ENCODE measurements at places on chromosomes 5 and 9. TPM values are rescaled to one million over a fixed set of nuclear protein-coding genes. Genes with fewer than 3 reads are reported as not detected.
A peak's percentile ranks its signal among the peaks of the same experiment; 100 is the strongest.

DNA sequence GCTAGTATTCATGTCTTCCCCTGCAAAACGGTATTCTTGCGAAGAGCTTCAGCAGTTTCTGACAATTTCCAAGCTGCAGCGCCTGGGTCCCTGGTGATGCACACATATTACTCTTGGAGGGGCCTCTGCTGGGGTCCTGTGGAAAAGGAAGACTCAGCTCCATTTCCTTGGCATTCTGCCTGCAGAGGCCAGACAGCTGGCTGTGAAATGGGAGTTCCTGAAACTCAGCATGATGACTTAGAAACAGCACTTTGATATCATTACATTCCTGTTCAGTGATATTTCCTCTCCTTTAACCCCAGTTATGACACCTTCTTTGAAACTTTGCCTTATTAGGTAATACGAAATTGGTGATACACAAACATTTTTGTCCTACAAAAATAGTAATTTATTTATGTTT lies 98.5 kb downstream of the APBA1 start:
- H3K36me3 ChIP-seq = no peaks in the 10 kb centered on the region
- H3K27me3 ChIP-seq = peaks cover 12% of the 10 kb centered on the region
- no peak for DNase-seq
- H3K4me3 ChIP-seq = no peak overlapping the region
- peaks cover 4% of the 10 kb centered on the region for H3K4me1 ChIP-seq
- no peak overlapping the region for H3K27ac ChIP-seq

- H3K4me1 ChIP-seq = no peaks in the 10 kb centered on the region
- H3K4me3 ChIP-seq = no peak overlapping the region
- no peaks in the 10 kb centered on the region for H3K36me3 ChIP-seq
- H3K27me3 ChIP-seq = no peaks in the 10 kb centered on the region
- no peak for DNase-seq
Measured at GRCh38 chr9:78472111-78472510, 175.2 kb downstream of the PSAT1 start.

GRCh38 chr9:12851341-12852090 lies 76.7 kb downstream of the LURAP1L start:
- no peak for DNase-seq
- no peak overlapping the region for H3K4me3 ChIP-seq
- no peak overlapping the region for H3K27ac ChIP-seq
- no peaks in the 10 kb centered on the region for H3K36me3 ChIP-seq
- no peaks in the 10 kb centered on the region for H3K27me3 ChIP-seq

GRCh38 chr5:108481355-108481931 lies 99.5 kb upstream of the FBXL17 start:
- no peak for DNase-seq
- H3K4me1 ChIP-seq = peaks cover 5% of the 10 kb centered on the region
- no peak overlapping the region for H3K27ac ChIP-seq
- no peak overlapping the region for H3K4me3 ChIP-seq
- peaks cover 9% of the 10 kb centered on the region for H3K27me3 ChIP-seq
- no peaks in the 10 kb centered on the region for H3K36me3 ChIP-seq

DNA sequence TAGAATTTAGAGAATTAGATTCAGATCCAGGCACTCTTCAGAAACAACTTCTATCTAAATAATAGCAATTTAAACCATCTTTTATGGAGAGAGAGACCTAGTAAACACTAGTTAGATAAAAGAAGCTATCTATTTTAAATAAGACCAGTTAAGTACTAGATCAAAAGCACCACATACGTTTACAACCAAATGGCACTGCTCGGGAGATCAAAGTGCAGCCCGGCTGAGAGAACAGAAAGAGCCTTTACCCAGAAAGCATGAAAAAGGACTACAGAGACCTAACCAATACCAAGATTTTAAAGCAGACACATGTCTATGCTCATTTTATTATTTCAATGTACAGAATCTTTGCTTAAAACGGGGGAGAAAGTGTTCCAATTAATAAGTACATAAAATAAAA lies 30.8 kb downstream of the LIX1 start:
- peak overlapping the region; percentile 1 for H3K4me3 ChIP-seq
- H3K27ac ChIP-seq = no peak overlapping the region
- H3K36me3 ChIP-seq = peaks cover 11% of the 10 kb centered on the region
- H3K27me3 ChIP-seq = no peaks in the 10 kb centered on the region
- peaks cover 53% of the 10 kb centered on the region for H3K4me1 ChIP-seq

- DNase-seq = no peak
- H3K27me3 ChIP-seq = no peaks in the 10 kb centered on the region
- no peak overlapping the region for H3K27ac ChIP-seq
- no peak overlapping the region for H3K4me3 ChIP-seq
- H3K36me3 ChIP-seq = no peaks in the 10 kb centered on the region
Measured at GRCh38 chr5:55037046-55037771, 13.2 kb downstream of the GZMK start.

- no peaks in the 10 kb centered on the region for H3K36me3 ChIP-seq
- peaks cover 4% of the 10 kb centered on the region for H3K27me3 ChIP-seq
- no peak for DNase-seq
- H3K4me1 ChIP-seq = peaks cover 11% of the 10 kb centered on the region
- no peak overlapping the region for H3K4me3 ChIP-seq
Measured at GRCh38 chr5:151622367-151623088, 31.4 kb upstream of the FAT2 start.

DNA sequence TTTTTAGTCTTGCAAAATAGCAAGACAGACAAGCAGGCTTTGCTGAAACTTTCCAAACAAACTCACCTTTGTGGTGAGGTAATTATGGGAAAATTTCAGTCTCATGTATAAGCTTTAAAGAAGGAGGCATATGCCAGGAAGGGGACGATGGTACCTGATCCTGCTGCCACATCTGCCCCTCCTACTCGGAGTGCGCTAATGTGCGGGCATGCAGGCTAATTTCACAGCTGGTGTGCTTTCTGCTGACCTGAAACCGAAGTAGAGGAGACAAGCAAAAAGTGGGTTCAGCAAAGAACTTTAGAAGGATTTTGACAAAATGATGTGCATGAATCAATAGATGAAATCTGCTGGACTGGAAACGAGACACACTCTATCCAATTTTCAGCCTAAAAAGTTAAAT lies 117.1 kb upstream of the IRX4 start:
- H3K4me1 ChIP-seq = no peaks in the 10 kb centered on the region
- H3K27ac ChIP-seq = no peak overlapping the region
- no peak overlapping the region for H3K4me3 ChIP-seq
- peaks cover 62% of the 10 kb centered on the region for H3K27me3 ChIP-seq
- H3K36me3 ChIP-seq = no peaks in the 10 kb centered on the region

DNA sequence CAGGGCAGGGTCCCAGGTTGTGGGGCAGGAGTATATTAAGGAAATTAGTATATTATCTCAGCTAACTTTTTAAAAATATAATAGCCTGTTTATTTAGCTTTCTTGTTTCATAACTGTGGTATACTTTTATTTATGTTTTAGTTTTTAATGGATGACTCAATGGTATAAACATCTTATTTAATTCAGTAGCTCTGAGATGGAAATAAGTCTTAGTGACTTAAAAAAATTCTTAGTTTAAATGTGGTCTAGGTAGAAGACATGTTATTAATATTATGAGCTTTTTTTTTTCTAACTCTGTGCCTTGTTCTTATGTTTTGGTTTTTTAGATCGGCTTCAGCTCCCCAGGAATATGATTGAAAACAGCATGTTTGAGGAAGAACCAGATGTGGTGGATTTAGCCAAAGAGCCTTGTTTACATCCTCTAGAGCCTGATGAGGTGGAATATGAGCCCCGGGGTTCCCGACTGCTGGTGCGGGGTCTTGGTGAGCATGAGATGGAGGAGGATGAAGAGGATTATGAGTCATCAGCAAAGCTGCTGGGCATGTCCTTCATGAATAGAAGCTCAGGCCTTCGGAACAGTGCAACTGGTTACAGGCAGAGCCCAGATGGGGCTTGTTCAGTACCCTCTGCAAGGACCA lies 43.1 kb downstream of the LNPEP start:
- DNase-seq = no peak
- H3K4me1 ChIP-seq = peaks cover 22% of the 10 kb centered on the region
- H3K27ac ChIP-seq = no peak overlapping the region
- no peak overlapping the region for H3K4me3 ChIP-seq
- no peaks in the 10 kb centered on the region for H3K27me3 ChIP-seq

DNA sequence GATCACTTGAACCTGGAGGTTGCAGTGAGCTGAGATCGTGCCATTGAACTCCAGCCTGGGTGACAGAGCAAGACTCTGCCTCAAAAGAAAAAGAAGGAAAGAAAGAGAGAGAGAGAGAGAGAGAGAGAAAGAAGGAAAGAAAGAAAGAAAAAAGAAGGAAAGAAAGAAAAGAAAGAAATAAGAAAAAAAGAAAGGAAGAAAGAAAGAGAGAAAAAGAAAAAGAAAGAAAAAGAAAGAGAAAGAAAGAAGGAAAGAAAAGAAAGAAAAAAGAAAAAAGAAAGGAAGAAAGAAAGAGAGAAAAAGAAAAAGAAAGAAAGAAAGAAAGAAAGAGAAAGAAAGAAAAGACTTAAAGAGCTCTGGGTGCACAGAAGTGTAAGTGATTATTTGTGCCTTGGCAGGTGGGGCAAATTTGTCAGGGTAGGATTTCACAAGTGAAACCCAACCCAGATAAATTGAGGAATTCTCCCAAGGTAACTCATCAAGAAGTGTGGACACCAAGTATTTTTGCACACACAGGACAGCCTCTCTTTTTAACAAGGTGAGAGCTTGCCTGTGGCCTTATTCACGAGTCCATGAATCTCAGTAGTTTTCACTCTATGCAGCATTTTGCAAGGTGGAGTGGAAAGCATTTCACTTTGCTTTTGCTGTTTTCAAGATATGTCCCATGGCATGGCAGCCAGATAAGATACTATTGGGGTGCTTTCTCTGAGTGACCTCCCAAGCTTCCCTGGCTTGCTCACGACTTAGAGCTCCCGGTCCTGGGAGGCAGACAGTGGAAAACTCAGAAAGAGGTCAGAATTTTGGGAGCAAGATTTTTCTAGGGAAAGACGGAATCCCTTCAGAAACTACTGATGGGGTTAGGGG lies 57.8 kb downstream of the C9orf153 start:
- H3K4me1 ChIP-seq = peaks cover 16% of the 10 kb centered on the region
- no peaks in the 10 kb centered on the region for H3K36me3 ChIP-seq
- no peak for DNase-seq
- no peaks in the 10 kb centered on the region for H3K27me3 ChIP-seq
- H3K27ac ChIP-seq = peak overlapping the region; percentile 71
- peak overlapping the region; percentile 18 for H3K4me3 ChIP-seq

- no peaks in the 10 kb centered on the region for H3K36me3 ChIP-seq
- H3K4me3 ChIP-seq = no peak overlapping the region
- DNase-seq = no peak
- H3K27me3 ChIP-seq = peaks cover 11% of the 10 kb centered on the region
- no peak overlapping the region for H3K27ac ChIP-seq
Measured at GRCh38 chr5:2866662-2867372, 115.3 kb upstream of the IRX2 start.

- peaks cover 12% of the 10 kb centered on the region for H3K27me3 ChIP-seq
- H3K4me1 ChIP-seq = peaks cover 43% of the 10 kb centered on the region
- peak overlapping the region; percentile 96 for H3K27ac ChIP-seq
- no peak for DNase-seq
Measured at GRCh38 chr9:105244734-105245028, 230 bp downstream of the SLC44A1 start.

DNA sequence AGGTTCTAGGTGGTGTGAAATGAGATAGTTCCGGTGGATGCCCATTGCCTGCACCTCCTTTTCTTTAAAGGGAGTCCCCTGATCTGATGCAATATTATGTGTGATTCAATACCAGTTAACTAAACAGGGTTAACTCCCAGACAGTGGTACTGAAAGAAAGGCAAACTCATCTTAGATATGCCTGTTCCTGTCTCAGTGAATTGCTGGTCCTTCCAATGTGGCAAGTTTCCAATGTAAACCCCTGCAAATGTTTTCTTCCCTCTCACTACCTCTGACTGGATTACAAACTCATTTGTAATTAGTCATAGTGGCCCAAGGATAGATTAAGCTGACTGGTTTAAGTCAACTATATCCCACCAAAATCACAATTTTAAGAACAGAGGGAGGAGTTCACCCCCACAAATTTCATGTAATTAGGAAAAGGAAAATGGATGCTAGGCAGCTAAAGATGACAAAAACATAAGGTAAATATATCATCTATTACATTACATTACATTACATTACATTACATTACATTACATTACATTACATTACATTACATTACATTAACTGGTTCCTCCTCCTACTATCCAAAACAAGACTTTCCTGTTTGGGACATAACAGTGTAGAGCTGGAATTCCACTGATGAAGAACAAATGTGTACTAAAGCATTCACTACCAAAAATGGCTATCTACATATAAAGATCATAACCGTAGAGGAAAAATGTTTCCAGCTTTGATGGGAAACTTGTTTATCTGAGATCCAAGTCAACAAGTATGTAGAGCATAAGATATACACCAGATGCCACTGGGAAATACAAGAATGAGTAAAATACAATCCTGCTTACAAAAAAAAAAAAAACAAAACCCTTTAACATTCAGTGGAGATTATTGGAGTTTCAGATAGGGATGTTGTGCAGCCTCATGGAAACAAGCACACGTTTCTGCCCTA lies 121.5 kb upstream of the SNX2 start:
- no peaks in the 10 kb centered on the region for H3K36me3 ChIP-seq
- H3K4me3 ChIP-seq = peak overlapping the region; percentile 23
- H3K27me3 ChIP-seq = no peaks in the 10 kb centered on the region
- no peak for DNase-seq

DNA sequence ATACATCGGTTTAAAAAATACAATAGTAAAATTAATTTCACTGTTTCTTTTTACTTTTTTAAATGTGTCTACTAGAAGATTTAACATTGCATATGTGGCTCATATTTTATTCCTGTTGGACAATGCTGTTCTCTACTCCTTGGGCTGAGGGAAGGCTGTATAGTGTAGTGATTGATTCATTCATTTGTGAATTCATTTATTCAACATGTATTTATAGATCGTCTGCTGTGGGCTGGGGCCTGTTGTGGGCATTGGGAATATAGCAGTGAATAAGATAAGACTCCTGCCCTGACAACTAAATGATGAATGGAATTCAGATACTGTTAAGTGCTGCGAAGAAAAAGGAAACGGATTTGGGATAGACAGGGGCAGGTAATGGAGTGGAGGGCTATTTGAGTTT lies 55.7 kb downstream of the ZNF618 start:
- peaks cover 21% of the 10 kb centered on the region for H3K36me3 ChIP-seq
- H3K27me3 ChIP-seq = no peaks in the 10 kb centered on the region
- no peak overlapping the region for H3K27ac ChIP-seq
- no peak for DNase-seq

GRCh38 chr5:141326088-141326854 lies 4.0 kb upstream of the PCDHGA1 start:
- no peak for DNase-seq
- H3K27me3 ChIP-seq = no peaks in the 10 kb centered on the region
- H3K27ac ChIP-seq = peak overlapping the region; percentile 77
- peaks cover 5% of the 10 kb centered on the region for H3K36me3 ChIP-seq
- H3K4me1 ChIP-seq = no peaks in the 10 kb centered on the region
- H3K4me3 ChIP-seq = peak overlapping the region; percentile 87

- no peaks in the 10 kb centered on the region for H3K4me1 ChIP-seq
- peak; percentile 52 for DNase-seq
Measured at GRCh38 chr5:132677682-132678400, 4.1 kb downstream of the IL4 start.

SEMA5A gene
- total RNA-seq = 92.9 TPM

MROH2B gene
- not detected for total RNA-seq

TRIM23 gene
- 10.8 TPM for total RNA-seq

NUTM2G gene
- not detected for total RNA-seq

GCNT1 gene
- 23.8 TPM for total RNA-seq

CER1 gene
- total RNA-seq = 0.99 TPM
